ENCODE measurements at places on chromosomes 1 and 21.

- no peak for DNase-seq
These were observed 106.4 kb upstream of the BCL9 start for GRCh38 chr1:147434921-147435320.

- no peak for DNase-seq
These were observed 153.6 kb downstream of the HIVEP3 start for GRCh38 chr1:41765152-41765551.

DNA sequence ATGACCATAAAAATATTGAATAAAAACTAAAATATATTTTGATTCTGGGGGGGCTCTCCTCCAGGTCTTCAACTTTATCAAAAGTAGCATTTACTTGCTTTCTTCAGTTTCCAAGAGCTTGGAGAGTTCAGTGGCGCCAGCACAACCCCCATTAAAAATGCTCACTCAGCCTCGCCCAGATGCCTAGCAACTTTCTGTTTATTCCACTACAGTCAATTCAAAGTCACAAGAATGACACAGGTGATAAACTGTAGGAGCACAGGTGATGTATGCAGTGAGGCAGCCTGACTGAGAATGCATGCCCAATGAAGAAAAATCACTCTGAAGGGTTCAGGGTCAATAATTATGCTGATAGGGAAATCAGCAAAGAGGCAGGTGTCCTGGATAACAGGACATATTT, 159.4 kb upstream of the ATP1B1 start:
- no peak for DNase-seq

DNA sequence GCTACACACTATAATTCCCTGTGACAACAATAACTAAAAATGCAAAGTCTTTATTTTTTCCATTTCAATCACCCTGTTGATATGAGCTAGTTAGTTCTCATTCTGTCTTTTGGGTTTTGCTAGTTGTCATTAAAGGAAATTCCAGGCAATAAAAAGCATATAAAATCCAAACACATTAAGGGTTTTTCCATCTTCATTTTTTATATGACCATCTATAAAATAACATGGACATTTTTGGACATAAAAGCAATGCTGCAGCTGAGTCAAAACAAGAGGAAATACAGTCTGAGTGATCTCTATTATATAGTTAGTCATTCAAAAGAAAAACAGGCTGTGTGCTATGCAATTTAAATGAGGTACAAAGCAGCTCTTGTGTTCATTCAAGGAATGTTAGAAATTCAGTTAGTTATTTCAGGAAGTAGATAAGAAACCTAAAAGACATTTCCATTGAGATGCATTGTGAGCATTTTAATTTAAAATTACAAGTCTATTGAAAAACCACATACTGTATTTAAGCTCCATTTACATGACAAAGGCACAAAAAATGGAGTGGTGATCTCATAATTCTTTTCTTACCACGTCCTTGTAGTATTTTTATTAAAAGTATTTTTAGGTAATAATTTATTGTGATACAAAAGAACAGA, 67.3 kb upstream of the BCL10 start:
- DNase-seq: peak; percentile 83

DNA sequence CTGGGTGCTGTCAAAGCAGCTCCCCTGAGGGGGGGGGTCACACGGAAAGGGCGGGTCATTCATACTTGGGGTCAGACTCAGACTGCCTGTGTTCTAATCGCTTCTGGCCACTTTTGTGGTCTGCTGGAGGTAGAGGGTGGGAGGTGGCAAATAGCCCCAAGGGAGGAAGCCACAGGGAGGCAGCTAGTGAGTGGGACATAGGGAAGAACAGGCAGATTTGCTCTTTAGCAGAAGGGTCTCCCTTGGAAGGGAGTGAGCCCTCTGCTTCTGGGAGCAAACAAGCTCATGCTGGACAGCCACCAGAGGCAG, 24.5 kb downstream of the ACOT11 start:
- DNase-seq: no peak

DNA sequence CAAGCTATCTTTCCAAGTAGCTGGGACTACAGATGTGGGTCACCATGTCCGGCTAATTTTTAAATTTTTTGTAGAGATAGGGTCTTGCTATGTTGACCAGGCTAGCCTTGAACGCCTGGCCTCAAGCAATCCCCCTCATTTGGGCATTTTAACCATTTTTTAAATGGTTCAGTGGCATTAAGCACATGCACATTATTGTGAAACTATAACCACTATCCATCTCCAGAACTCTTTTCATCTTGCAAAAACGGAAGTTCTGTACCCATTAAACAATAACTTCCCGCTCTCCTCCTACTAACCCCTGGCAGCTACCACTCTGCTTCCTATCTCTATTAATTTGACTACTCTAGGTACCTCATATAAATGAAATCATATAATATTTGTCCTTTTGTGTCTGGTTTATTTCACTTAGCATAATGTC, 4.8 kb upstream of the IL6R start:
- no peak for DNase-seq

DNA sequence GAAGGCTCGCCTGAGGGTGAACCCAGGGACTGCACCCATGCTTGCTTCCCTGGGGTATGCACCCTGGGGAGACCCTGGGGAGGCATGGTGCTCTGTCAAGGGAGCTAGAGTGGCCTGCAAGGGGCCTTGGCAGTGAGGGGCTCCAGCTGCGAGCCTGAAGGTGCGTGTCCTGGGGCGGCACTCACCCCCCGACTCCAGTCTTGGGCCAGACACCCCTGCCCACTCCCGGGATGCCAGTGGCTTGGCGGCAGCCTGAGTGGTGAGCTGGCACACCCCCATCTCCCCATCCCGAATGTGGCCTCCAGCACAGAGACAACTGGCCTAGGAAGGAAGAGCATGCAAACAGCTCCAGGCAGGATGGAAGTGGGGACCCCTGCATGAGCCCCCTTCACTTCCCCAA, 2.6 kb downstream of the SUMO3 start:
- no peak for DNase-seq

GRCh38 chr1:114144016-114144415, 9.7 kb downstream of the SYT6 start:
- DNase-seq: no peak

GRCh38 chr1:232226197-232226712, 403.7 kb downstream of the SIPA1L2 start:
- peak; percentile 73 for DNase-seq

- DNase-seq: no peak
These were observed 301.8 kb upstream of the CHRM3 start for GRCh38 chr1:239084459-239085080.

- DNase-seq: peak; percentile 60
These were observed at the start of gene KCNT2 for GRCh38 chr1:196608390-196609369. Gene KCNT2 (minus strand): TSS chr1:196608440. CDS start chr1:196608309, 131 bp downstream.

DNA sequence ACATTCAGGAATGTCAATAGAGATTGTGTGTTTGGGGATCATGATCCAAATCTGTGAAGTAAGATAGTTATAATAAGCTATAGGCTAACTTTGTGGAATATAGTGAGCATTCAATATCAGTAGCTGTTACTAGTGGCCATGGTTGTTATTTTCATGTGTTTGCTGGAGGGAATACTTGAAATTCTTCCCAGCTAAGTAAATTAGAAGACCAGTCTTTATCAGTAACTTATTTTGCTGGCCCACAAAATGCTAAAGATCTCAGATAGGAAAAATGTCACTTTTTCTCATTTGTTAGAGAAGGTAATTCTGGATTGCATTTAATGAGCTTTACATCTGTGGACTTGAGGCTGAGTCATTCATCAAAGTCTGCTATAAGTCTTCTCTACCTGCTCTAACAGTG, 156.1 kb upstream of the LRRC7 start:
- no peak for DNase-seq

DNA sequence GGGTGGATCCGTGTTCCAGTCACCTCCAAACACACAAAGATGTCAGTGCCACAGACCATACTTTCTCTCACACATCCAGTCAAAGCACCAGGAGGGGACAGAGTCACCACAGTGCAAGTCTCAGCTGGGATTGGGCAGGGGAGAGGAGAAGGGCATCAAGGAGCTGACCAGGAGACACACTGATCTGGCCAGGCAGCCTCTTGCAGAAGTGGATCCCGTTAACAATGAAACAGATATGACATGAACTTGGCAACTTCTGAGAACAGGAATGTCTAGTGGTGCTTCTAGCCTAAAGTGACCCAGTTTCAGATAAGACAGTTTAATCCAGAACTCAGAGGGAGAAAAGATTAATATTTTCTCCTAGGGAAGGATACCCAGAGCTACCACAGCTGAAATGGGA, 71.0 kb downstream of the HIVEP3 start:
- no peak for DNase-seq

GRCh38 chr1:208083016-208083714, 161.0 kb downstream of the PLXNA2 start:
- no peak for DNase-seq

GRCh38 chr1:94228640-94229375, 8.6 kb downstream of the ARHGAP29 start:
- peak; percentile 59 for DNase-seq

GRCh38 chr21:43370888-43371570, 55.9 kb downstream of the SIK1 start:
- no peak for DNase-seq

GRCh38 chr1:97137862-97138514, 416.4 kb downstream of the PTBP2 start:
- peak; percentile 80 for DNase-seq

GRCh38 chr1:92399076-92399475, 87.6 kb downstream of the GFI1 start:
- peak; percentile 5 for DNase-seq
